Stimulated activated CD8-positive, alpha-beta memory T cell treated with anti-CD3 and anti-CD28 coated beads, Interleukin-7, amount 100 ng/mL, for 24 hours (primary cell): ENCODE measurements at places on chromosomes 2 and 18.

- DNase-seq = no peak
These were observed 86.0 kb downstream of the OSBPL6 start for GRCh38 chr2:178280244-178280852.

DNA sequence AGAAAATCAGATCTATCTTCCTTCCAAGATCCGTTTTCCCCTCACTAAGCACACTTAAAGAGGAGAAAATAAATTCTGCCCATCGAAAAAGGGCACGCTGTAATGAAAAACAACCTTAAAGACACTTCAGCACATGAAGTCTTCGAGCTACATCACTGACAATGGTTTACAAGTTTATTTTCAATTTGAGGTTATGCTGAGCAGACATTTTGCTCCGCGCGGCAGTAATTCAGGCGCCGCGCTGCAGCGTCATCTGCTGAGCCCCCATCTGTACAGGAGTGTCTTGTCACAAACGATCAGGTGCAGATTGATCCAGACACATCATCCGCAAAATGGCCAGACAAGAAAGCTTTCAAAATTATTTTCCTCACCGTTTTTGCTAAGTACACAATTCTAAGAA, 341.7 kb downstream of the STK39 start:
- DNase-seq = no peak

- no peak for DNase-seq
These were observed 133.6 kb upstream of the MYT1L start for GRCh38 chr2:2464643-2465042.

- no peak for DNase-seq
These were observed 116.3 kb downstream of the DYM start for GRCh38 chr18:49344096-49344495.

DNA sequence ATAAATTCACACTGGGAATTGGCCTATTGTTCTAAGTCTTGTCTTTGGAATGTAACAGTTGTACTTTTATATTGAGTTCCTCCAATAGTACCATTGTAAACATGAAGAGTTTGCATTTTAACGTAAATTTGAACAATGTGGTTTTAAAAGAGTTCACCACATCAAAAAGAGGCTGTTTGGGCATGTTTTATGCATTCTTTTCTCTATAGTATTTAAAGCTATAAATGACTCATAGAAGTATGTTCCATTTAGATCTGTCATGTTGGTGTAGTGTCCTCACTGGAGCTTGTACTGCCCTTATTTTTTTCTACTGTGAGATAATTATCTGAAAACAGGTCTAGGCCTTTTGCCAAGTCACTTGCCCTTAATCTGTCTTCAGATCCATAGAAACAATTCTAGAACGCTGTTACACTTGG, 141.9 kb downstream of the RHBDD1 start:
- DNase-seq = no peak

DNA sequence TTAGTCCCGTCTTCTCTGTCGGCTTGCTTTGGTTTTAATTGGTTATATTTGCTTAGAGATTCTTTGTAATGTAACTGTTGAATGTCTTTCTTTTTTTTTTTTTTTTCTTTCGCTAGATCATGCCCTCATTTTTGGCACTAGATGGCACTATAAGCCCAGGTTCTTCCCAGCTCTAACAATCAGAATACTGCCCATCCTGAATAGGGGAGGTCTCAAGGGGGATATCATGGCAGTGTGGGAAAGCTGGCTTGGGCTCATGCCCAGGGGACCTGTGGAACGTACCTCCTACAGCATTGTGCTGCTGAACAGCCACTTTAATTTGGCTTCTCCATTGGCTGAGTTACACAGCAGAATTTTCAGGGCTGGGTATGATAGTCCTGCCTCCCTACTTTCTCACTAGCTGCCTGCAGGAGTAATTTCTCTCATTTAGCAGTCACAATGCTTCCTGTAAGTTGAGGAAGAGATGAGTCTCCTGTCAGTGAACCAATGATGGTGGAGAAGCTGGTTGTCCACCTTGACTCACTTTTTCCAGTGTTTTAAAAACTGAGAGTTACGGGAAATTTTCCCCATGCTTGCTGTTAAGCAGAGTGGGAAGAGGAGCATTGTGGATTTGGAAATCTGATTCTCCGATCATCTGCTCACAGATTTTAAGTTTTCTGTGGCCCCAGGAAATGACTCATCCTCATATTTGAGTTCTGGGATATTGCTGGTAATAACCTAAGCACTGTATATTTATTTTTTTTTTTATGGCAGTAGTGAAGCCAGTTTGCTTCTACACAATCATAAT, 47.2 kb downstream of the RAD51AP2 start:
- DNase-seq = no peak

GRCh38 chr18:58247363-58247834, 203.4 kb downstream of the NEDD4L start:
- DNase-seq = no peak

- no peak for DNase-seq
These were observed 971 bp downstream of the ZNF385B start for GRCh38 chr2:179860255-179861026.

- DNase-seq = peak; percentile 4
These were observed 18.7 kb downstream of the SMIM21 start for GRCh38 chr18:75408554-75409506.

DNA sequence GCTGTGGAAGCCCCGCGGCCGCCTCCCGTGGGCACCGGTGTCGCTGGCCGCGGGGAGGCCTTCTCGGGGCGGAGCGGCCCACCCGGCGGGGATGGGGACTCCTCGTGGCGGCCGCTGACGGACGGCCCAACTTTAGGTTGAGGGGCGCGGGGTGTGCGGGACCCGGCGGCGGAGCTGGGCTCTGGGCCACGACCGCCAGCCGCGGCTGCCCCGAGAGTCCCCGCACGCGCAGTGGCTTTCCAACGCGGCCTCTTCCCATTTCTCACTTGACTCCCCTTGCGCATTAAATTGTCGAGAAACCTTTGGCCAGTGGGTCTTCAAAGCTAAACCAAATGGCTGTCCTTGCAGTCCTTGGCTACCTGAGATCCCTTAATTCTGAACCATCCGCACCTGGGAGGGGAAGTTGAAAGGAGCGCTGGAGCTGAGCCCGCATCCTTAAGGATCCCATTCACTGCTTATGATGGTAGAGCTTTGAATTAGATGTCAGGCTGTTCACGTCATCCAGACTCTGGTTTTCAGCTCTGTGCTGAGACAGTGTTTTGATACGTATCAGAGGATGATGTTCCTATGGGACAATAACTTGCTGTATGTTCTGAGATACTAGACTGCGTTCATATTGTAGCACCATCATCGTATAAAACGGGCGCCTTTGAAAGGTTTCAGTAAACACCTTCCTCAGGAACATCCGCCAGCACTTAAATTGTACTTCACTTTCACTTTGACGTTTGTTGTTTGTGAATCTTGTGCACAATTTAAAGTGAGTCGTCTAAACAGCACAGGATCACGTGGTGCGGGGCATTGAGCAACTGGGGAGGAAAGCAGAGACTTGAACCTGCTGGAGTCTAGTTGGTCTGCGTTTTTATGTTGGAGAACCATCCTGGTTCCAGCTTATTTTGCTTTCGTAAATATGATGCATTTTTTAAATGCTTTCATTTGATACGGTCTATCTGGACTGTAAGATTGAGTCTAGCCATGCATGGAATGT, 874 bp downstream of the CLIP4 start:
- DNase-seq = peak; percentile 35

- DNase-seq = peak; percentile 20
These were observed 182.4 kb downstream of the NCK2 start for GRCh38 chr2:105926960-105927678.

DNA sequence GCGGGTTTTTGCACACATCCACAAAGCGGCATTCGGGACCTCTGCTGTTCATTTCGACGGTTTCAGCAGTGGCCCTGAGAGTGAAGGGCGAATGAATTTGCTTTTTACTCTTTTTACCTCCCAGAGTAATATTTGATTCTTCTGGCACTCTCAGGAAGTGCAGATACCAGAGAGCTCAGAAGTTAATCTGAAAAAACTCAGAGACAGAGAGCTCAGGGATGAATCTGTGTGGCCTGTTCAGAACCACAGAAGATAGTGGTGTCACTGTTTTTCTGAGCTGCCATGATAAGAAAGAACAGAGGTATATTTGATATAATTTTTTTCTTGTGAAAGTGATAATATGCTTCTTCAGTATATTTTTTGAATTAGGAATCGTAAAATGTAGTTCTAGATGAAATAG, 129.3 kb downstream of the MBP start:
- DNase-seq = no peak

DNA sequence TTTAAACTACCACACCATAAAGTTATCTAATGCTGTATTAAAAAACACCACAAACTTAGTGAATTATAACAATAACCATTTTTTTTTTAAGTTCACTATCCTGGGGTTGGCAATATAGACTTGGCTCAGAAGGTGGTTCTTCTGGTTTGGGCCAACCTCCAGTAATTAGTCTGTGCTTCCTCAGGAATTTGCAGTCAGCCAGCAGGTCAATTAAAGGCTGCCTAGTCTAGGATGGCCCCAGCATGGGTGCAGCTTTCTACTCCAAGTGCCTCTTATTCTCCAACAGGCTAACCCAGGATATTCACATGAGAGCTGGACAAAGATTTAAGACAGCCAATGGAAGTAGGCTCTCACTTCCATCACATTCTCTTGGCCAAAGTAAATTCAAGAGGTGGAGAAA, 379.1 kb upstream of the FIGN start:
- no peak for DNase-seq

GRCh38 chr2:85750587-85751575, 2.9 kb upstream of the ATOH8 start:
- peak; percentile 32 for DNase-seq

DNA sequence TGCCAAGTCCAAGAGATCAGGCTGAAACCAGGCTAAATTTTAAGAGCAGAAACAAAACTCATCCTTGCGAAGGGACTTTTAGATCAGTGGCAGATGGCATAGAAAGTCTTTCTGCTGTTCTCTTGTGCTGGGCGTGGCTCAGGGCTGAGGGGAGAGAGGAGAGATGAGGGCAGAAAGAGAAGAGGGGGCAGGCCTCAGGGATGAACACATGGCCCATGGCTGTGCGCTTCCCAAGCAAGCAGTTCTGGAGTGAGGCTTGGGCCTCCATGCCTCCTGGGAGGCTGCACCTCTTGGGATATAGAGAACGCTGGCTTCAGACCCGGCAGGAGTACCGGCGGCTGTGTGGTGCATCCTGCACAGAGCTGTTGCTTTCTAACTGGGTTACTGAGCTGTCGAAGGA, 41.0 kb downstream of the HPCAL1 start:
- no peak for DNase-seq

DNA sequence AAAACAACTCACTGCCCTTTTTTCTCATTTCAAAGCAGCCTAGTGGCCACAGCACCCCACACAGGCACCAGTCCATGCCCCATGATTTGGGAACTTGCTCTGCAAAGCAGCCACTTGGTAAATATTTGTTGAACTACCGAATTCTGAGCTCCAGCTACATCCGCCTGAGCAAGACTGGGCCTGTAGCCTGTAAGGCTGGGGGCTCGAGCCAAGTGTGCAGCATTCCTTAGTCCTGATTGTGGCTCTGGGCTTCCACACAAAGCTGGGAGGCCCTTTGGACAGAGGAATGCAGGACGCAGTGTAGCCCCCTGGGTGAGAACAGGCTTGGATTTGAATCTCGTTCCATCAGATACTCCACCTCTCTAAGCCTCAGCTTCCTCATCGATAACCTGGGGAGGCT, 88.4 kb downstream of the ACTR2 start:
- no peak for DNase-seq

GRCh38 chr2:147352264-147353071, 492.4 kb upstream of the ACVR2A start:
- DNase-seq = no peak

- DNase-seq = no peak
These were observed 18.3 kb downstream of the POU3F3 start for GRCh38 chr2:104871972-104872865.

DNA sequence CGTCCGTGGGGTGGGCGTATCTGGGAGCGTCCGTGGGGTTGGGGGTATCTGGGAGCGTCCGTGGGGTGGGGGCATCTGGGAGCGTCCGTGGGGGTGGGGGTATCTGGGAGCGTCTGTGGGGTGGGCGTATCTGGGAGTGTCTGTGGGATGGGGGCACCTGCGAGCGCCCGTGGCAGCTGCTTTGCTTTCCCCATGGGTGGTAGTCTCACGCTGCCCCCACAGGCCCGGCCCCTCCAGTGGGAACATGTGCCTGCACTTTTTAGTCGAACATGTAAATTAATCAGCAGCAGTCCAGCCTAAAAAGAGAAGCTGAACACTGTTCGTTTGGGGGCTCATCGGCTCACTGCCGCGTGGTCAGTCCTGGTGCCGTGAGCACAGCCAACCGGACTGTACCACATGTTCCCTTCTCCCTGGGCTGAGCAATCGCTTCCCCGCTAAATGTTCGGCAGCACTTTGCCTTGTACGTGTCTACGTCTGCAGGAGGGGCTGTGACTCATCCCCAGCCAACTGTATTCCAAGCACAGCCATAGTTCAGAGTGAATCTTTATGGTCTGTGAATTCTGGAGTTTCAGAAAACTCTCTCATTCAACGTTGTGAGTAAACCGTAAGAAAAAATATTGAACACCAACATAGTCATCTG, 271.5 kb downstream of the AGAP1 start:
- no peak for DNase-seq

DNA sequence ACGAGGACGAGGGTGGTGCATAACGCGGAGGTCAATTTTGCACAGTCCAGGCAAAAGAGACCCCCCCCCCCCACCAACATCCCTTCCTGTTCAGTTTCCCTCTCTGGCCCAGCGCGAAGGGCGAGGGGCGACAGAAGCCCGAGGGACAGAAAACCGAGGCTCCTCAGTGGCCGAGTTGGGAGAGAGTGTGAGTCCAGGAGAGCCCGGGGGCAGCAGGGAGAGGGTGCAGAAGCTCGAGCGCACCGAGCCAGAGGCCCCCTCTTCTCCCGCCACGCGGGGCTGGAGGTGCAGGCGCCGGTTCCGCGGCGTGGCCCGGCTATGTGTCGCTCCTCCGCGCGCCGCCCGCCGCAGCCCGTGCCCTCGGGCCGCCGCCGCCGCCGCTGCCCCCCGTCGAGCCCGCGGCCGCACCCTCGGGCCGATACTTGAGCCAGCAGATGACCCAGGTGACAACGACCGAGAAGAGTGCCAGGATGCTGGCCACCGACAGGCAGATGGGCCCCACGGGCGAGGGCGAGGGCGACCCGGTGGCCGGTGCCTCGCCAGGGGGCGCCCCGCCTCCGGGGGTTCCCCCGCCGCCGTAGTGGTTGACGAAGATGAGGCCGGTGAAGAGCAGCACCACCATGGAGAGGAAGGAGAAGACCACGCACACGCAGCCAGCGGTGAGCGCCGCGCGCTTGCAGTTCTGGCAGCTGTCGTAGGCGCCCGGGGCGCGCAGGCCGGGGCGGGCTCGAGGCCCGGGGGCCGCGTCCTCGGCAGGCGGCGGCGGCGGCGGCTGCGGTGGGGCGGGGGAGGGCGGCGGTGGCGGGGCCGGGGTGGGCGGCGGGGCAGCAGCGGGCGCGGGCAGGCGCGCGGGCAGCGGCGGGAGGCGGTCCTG, 20.2 kb upstream of the PAX3 start:
- DNase-seq = no peak

GRCh38 chr2:54599914-54600313, 123.5 kb upstream of the EML6 start:
- no peak for DNase-seq

DNA sequence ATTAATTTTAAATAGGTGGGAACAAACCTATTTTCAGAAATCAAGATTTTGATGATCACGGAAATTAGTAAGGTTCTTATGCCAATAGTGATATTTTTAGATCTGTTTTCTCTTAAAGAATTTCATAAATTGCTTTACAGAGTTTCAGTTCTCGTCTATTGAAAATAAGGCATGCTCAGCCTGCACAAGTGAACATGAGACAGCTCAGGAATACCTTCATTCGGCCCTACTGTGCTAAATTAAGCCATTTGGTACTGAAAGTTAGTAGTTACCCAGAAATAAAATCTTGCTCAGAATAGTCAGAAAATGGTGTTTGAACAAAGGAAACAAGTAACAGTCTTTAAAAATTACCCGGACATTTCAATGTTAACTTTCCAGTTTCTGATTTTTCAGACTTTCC, 60.4 kb downstream of the DLGAP1 start:
- no peak for DNase-seq
